Activated T-helper 1 cell treated with anti-CD3 and anti-CD28 coated beads, Interleukin-2, amount 50 U/mL, for 16 hours (primary cell): ENCODE measurements at places on chromosomes 7 and 10.

- DNase-seq, result no peak
Measured at GRCh38 chr10:125928928-125929585, 32.7 kb downstream of the FANK1 start.

- peak; percentile 2 for DNase-seq
Measured at GRCh38 chr7:24290004-24290641, 6.1 kb downstream of the NPY start.

DNA sequence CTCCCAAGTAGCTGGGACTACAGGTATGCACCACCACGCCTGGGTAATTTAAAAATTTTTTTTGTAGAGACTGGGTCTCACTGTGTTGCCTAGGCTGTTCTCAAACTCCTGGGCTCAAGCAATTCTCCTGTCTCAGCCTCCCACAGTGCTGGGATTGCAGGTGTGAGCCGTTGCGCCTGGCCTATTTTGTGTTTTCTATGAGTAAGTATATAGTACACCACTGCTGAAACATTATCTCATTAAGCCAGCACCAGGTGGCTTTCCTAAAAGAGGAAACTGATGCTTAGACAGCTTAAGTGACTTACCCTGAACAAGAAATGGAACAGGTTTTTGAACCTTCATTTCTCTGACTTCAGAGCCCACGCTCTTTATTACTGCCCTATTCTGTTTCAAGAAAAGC, 7.8 kb upstream of the PTPN12 start:
- DNase-seq, result no peak

GRCh38 chr7:151900986-151901621, 24.2 kb upstream of the PRKAG2 start:
- no peak for DNase-seq

- no peak for DNase-seq
Measured at GRCh38 chr7:155344270-155344617, 46.6 kb downstream of the INSIG1 start.

GRCh38 chr7:73706126-73707044, 13.1 kb downstream of the STX1A start:
- no peak for DNase-seq

DNA sequence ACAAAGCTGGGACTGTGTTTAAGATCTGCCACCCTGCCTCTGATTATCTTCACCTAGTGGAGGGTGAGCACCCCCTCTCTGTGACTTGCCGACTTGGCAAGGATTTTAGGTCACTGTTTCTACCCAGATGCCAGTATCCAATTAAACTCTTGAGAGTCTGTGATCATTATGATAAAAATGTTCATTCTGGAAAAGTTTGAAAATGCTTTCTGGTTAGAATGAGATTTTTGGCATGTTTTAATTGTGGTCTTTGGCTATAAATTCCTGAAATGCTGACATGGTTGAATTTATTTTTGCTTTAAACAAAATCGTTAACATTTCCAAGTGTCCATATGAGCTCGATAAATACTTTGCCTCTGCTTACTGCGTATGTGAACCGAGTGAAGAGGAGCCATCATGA, 221.4 kb downstream of the BICC1 start:
- DNase-seq, result no peak

GRCh38 chr7:1623810-1624209, 46.3 kb upstream of the ELFN1 start:
- no peak for DNase-seq

- DNase-seq, result no peak
Measured at GRCh38 chr7:94908323-94909178, 1.2 kb downstream of the PPP1R9A start.

DNA sequence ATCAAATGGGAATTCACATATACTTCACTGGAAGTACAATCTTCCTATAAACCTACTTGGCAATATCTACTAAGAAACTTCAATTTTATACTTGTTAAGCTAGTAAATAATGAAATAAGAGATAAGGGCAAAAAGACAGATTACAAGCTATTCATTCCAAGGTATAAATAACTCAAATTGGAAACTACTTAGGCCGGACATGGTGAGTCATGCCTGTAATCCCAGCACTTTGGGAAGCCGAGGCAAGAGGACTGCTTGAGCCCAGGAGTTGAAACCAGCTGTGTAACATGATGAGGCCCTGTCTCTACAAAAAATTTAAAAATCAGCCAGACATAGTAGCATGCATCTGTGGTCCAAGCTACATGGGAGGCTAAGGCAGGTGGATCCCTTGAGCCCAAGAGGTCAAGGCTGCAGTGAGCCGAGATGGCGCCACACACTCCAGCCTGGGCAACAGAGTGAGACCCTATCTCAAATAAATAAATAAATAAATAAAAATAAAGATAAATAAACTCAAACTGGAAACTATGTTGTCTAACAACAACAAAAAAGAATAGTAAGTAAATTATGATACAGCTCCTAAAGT, 37.6 kb downstream of the ARHGAP21 start:
- no peak for DNase-seq

- DNase-seq, result no peak
Measured at GRCh38 chr7:86975449-86975848, 84.0 kb downstream of the ELAPOR2 start.

- no peak for DNase-seq
Measured at GRCh38 chr10:121994429-121994941, 5.5 kb downstream of the TACC2 start.

GRCh38 chr10:112872728-112873127, 77.3 kb upstream of the TCF7L2 start:
- DNase-seq, result no peak

GRCh38 chr7:78020874-78021249, 222.3 kb downstream of the PHTF2 start:
- DNase-seq, result no peak

DNA sequence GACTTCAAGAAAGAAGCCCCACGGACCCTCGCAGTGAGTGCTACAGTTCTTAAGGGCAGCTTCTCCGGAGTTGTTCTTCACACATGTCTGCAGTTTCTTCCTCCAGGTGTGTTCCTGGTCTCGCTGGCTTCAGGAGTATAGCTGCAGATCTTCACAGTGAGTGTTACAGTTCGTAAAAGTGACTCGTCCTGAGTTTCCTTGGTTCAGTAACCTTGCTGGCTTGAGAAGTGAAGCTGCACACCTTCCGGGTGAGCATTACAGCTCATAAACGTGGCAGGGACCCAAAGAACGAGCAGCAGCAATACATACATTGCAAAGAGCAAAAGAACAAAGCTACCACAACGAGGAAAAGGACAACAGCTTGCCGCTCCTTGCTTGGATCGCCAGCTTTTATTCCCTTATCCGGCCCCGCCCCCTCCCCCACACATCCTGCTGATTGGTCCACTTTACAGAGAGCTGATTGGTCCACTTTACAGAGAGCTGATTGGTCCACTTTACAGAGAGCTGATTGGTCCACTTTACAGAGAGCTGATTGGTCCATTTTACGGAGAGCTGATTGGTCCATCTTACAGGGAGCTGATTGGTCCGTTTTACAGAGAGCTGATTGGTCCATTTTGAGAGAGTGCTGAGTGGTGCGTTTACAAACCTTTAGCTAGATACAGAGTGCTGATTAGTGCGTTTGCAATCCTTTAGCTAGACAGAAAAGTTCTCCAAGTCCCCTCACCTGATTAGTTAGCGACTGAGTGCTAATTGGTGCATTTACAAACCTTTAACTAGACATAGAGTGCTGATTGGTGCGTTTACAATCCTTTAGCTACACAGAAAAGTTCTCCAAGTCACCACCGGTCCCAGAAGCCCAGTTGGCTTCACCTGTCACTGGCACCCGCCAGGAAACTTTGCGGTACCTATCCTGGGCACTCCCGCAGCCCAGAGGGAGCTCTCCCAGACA, 165.3 kb downstream of the AGMO start:
- no peak for DNase-seq

- no peak for DNase-seq
Measured at GRCh38 chr7:19305698-19306097, 160.5 kb upstream of the FERD3L start.
